ENCODE measurements at places on chromosomes 2 and 18. TPM values are rescaled to one million over a fixed set of nuclear protein-coding genes. Genes with fewer than 3 reads are reported as not detected.

Gene CPO
- not detected for total RNA-seq

Gene MCM6
- 13.5 TPM for total RNA-seq

Gene IGFBP5
- total RNA-seq: not detected

Gene GREB1
- 2.3 TPM for total RNA-seq

Gene SP5
- not detected for total RNA-seq

- peaks cover 14% of the 10 kb centered on the region for H3K4me1 ChIP-seq
- H3K27me3 ChIP-seq: no peaks in the 10 kb centered on the region
- no peak for DNase-seq
- no peak overlapping the region for H3K27ac ChIP-seq
- peaks cover 28% of the 10 kb centered on the region for H3K36me3 ChIP-seq
- H3K4me3 ChIP-seq: no peak overlapping the region
Measured at GRCh38 chr18:76369791-76370190, 125.3 kb downstream of the ZNF516 start.

DNA sequence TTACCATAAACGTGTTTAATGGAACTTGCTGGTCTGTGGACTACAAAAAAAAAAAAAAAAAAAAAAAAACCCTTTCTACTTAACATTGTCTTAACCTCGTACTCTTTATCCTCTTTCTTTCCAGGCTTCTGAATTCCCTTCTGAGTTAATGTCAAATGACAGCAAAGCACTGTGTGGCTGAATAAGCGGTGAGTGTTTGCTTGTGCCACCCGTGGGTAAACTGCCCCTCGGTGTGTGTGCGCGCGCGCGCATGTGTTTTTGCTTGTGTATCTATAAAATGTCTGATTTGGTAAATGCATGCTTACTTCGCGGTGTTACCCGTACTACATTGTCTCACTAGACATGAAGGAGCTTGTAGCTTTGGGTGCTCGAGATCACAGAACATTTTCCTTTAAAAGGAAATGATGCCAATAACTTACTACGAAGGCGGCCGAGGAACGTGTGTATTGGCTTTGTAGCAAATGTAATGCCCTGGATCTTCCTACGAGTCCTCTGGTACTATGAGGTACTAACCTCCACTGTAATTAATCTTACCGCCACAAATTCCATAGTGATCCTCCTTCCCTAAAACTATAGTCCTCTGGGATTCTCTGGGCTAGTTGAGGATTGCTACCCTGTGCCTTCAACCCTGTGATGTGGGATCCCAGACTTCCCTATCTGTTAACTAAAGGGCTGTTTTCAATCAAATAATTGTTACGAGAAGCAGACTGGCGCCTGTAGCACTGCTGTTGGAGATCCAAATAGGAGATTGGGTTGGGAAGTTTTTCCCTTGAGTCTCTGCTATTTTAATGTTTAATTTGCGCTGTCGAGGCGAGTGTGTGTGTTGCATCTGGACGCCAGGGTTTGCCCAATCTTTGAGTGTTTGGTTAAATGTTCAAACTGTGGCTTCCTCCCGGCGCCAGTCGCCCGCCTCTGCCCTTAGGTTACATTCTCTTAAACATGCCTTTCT is 1.1 kb downstream of the ID2 start:
- peaks cover 10% of the 10 kb centered on the region for H3K27me3 ChIP-seq
- peak; percentile 59 for DNase-seq
- peaks cover 25% of the 10 kb centered on the region for H3K4me1 ChIP-seq
- H3K27ac ChIP-seq: no peak overlapping the region

- H3K27ac ChIP-seq: peak overlapping the region; percentile 91
- peak; percentile 39 for DNase-seq
- peak overlapping the region; percentile 82 for H3K4me3 ChIP-seq
- peaks cover 11% of the 10 kb centered on the region for H3K4me1 ChIP-seq
- H3K36me3 ChIP-seq: no peaks in the 10 kb centered on the region
Measured at GRCh38 chr2:224584111-224584784, 915 bp downstream of the CUL3 start.

- DNase-seq: no peak
- no peak overlapping the region for H3K27ac ChIP-seq
- no peaks in the 10 kb centered on the region for H3K36me3 ChIP-seq
- no peaks in the 10 kb centered on the region for H3K4me1 ChIP-seq
Measured at GRCh38 chr18:68588169-68588568, 126.7 kb downstream of the TMX3 start.

DNA sequence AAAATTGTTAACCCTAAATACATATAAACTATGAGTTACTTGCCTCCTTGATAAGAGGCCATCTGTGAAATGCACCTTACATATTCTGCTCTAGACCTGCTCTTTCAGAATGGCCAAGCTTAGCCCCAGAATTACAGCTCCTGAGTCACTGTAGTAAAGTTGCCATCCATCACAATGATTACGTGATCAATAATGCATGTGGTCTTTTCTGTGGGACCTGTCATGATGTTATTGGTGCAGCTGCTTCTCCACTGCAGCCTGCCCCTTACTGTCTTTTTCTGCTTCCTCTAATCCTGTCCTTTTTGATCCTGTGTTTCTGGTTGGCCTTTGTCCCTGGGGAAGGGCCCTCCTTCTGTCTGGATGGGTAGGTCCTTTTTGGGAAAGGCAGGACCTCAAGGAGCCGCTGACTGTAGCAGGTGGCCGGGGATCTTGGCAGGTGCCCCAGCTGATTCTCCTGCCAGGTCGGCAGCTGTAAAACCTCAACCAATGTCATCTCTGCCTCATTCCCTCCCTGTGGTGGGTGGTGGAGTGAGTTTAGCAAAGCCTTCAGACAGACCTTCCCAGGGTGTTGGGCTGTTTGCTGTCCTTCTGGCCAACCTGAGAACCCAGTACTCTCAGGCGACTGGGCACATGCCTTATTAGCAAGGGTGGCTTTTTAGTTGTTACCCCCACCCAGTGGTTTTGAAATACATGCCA is 126.2 kb upstream of the EML6 start:
- peak; percentile 27 for DNase-seq
- no peak overlapping the region for H3K4me3 ChIP-seq
- no peaks in the 10 kb centered on the region for H3K27me3 ChIP-seq
- peaks cover 40% of the 10 kb centered on the region for H3K4me1 ChIP-seq
- peaks cover 29% of the 10 kb centered on the region for H3K36me3 ChIP-seq
- H3K27ac ChIP-seq: peak overlapping the region; percentile 57

GRCh38 chr18:52850031-52850560 is 510.1 kb downstream of the DCC start:
- H3K36me3 ChIP-seq: peaks cover 7% of the 10 kb centered on the region
- no peak for DNase-seq
- no peaks in the 10 kb centered on the region for H3K4me1 ChIP-seq
- no peaks in the 10 kb centered on the region for H3K27me3 ChIP-seq
- no peak overlapping the region for H3K27ac ChIP-seq

DNA sequence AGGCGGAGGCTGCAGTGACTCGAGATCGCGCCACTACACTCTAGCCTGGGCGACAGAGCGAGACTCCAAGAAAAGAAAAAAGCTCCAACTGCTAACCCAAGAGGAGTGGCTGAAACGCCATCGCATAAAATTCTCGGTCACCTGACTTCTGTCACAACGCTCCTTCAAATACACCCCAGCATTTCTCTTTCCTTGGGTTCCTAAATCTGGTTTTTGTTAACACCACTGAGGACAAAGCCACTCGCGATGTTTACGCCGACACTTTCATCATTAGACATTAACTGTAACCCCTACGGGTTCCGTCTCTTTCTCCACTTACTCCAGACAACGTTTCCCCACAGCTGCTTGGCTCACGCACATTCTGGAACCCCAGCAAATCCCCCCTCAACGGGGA is 679 bp downstream of the CLK1 start:
- peak overlapping the region; percentile 99 for H3K27ac ChIP-seq
- peak overlapping the region; percentile 86 for H3K4me3 ChIP-seq
- peaks cover 59% of the 10 kb centered on the region for H3K36me3 ChIP-seq
- H3K27me3 ChIP-seq: no peaks in the 10 kb centered on the region
- H3K4me1 ChIP-seq: peaks cover 17% of the 10 kb centered on the region
- no peak for DNase-seq

- peaks cover 24% of the 10 kb centered on the region for H3K36me3 ChIP-seq
- DNase-seq: peak; percentile 41
- peaks cover 9% of the 10 kb centered on the region for H3K4me1 ChIP-seq
- no peak overlapping the region for H3K27ac ChIP-seq
- H3K27me3 ChIP-seq: no peaks in the 10 kb centered on the region
Measured at GRCh38 chr2:152743002-152743401, 24.6 kb downstream of the ARL6IP6 start.

- no peak for DNase-seq
- H3K36me3 ChIP-seq: no peaks in the 10 kb centered on the region
- no peak overlapping the region for H3K4me3 ChIP-seq
- H3K27me3 ChIP-seq: peaks cover 22% of the 10 kb centered on the region
- H3K4me1 ChIP-seq: no peaks in the 10 kb centered on the region
- no peak overlapping the region for H3K27ac ChIP-seq
Measured at GRCh38 chr2:85110991-85111560, 22.1 kb upstream of the TCF7L1 start.

- DNase-seq: no peak
- no peaks in the 10 kb centered on the region for H3K27me3 ChIP-seq
- no peaks in the 10 kb centered on the region for H3K36me3 ChIP-seq
- peaks cover 5% of the 10 kb centered on the region for H3K4me1 ChIP-seq
Measured at GRCh38 chr2:214550786-214551185, 139.9 kb downstream of the VWC2L start.

DNA sequence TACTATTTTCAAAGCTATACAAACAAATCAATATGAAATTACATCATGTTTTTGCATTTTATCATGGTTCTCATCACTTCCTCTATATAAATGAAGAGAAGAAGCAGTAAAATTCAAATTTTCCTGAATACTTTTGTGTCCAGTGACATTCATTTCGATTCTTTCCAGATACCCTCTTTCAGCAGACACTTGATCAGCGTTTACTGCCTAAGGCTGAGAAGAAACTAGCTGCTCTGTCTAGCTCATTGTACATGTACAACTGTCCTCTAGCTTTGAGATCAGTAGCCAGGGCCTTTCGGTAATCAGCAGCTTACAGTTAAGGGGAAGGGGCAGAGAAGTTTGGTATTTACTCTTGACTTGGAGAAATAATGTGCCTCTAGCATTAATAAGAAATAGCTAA is 4.8 kb downstream of the VRK2 start:
- peaks cover 23% of the 10 kb centered on the region for H3K4me1 ChIP-seq
- no peak for DNase-seq
- peak overlapping the region; percentile 4 for H3K27ac ChIP-seq
- peaks cover 16% of the 10 kb centered on the region for H3K36me3 ChIP-seq
